ENCODE measurements at places on chromosomes 13 and 19. TPM values are rescaled to one million over a fixed set of nuclear protein-coding genes. Genes with fewer than 3 reads are reported as not detected.

- H3K27ac ChIP-seq, result no peak overlapping the region
- peaks cover 2% of the 10 kb centered on the region for H3K36me3 ChIP-seq
- no peaks in the 10 kb centered on the region for H3K4me1 ChIP-seq
- H3K27me3 ChIP-seq, result no peaks in the 10 kb centered on the region
- no peak overlapping the region for H3K4me3 ChIP-seq
These were observed 13.9 kb downstream of the TFDP1 start for GRCh38 chr13:113598481-113598880.

- H3K4me1 ChIP-seq, result no peaks in the 10 kb centered on the region
- H3K27ac ChIP-seq, result no peak overlapping the region
- no peak for DNase-seq
These were observed 302.6 kb downstream of the PCDH9 start for GRCh38 chr13:66927562-66927961.

- no peak overlapping the region for H3K4me3 ChIP-seq
- H3K36me3 ChIP-seq, result peaks cover 1% of the 10 kb centered on the region
- no peak overlapping the region for H3K27ac ChIP-seq
- no peaks in the 10 kb centered on the region for H3K4me1 ChIP-seq
These were observed 130.6 kb downstream of the DLEU7 start for GRCh38 chr13:50712881-50713280.

- H3K36me3 ChIP-seq, result no peaks in the 10 kb centered on the region
- H3K4me3 ChIP-seq, result no peak overlapping the region
- H3K4me1 ChIP-seq, result no peaks in the 10 kb centered on the region
- H3K27ac ChIP-seq, result no peak overlapping the region
- no peak for DNase-seq
These were observed 32.2 kb upstream of the TM9SF2 start for GRCh38 chr13:99469041-99469440.

DNA sequence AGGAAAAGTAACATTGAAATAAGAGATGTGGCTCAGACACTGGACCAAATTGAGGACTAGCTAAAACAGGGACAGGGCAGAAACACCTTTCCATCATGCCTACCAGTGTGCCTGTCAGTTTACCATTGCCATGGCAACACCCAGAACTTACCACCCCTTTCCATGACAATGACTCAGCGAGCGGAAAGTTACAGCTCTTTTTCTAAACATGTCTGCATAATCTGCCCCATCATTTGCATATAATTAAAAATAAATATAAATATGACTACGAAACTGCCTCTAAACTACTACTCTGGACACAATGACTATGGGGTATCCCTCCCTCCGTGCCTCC lies 96.0 kb downstream of the UBL3 start:
- H3K4me1 ChIP-seq, result no peaks in the 10 kb centered on the region
- peak; percentile 21 for DNase-seq
- no peak overlapping the region for H3K4me3 ChIP-seq
- H3K36me3 ChIP-seq, result no peaks in the 10 kb centered on the region

GRCh38 chr19:4267101-4267900 lies 11.8 kb upstream of the SHD start:
- no peak overlapping the region for H3K4me3 ChIP-seq
- peak; percentile 70 for DNase-seq
- H3K4me1 ChIP-seq, result no peaks in the 10 kb centered on the region
- H3K27me3 ChIP-seq, result no peaks in the 10 kb centered on the region
- H3K36me3 ChIP-seq, result peaks cover 2% of the 10 kb centered on the region

GRCh38 chr13:36006894-36007675 lies 124.1 kb downstream of the DCLK1 start:
- no peak overlapping the region for H3K27ac ChIP-seq
- H3K27me3 ChIP-seq, result no peaks in the 10 kb centered on the region
- H3K36me3 ChIP-seq, result no peaks in the 10 kb centered on the region

GRCh38 chr13:20997301-20998161 lies 63.9 kb downstream of the LATS2 start:
- no peaks in the 10 kb centered on the region for H3K27me3 ChIP-seq
- peaks cover 5% of the 10 kb centered on the region for H3K36me3 ChIP-seq
- H3K27ac ChIP-seq, result peak overlapping the region; percentile 48
- DNase-seq, result no peak
- H3K4me3 ChIP-seq, result no peak overlapping the region

DNA sequence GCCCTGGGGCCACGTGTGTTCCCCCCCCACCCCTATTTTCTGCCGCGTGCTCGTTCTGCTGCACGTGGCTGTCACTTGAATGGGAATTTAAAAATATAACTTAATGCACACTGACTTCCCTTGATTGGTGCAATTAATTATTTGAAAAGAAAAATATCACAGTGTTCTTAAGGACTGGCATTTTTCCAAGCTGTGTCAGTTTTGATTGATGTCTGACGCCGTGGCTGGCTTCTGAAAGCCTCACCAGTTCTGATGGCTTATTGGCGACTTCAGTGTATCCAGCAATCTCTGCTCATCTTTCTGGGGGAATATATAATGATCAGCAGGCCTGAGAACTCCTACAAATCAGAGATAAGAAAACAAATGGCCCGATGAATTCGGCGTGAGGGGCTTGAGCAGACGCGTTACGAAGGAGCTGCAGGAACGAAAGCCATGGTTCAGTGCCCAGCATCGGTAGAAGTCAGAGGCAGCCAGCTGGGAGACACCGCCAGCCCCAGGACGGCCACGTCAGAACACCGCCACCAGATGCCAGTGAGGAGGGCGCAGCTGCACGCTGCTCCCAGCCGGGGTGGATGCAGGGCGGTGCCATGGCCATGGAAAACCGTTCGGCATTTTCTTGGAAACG lies 111.2 kb downstream of the KDM4B start:
- H3K4me3 ChIP-seq, result no peak overlapping the region
- H3K36me3 ChIP-seq, result 0 out of 2 replicates have a peak, but pooled peaks cover 2% of the 10 kb centered on the region
- no peak overlapping the region for H3K27ac ChIP-seq
- no peak for DNase-seq

DNA sequence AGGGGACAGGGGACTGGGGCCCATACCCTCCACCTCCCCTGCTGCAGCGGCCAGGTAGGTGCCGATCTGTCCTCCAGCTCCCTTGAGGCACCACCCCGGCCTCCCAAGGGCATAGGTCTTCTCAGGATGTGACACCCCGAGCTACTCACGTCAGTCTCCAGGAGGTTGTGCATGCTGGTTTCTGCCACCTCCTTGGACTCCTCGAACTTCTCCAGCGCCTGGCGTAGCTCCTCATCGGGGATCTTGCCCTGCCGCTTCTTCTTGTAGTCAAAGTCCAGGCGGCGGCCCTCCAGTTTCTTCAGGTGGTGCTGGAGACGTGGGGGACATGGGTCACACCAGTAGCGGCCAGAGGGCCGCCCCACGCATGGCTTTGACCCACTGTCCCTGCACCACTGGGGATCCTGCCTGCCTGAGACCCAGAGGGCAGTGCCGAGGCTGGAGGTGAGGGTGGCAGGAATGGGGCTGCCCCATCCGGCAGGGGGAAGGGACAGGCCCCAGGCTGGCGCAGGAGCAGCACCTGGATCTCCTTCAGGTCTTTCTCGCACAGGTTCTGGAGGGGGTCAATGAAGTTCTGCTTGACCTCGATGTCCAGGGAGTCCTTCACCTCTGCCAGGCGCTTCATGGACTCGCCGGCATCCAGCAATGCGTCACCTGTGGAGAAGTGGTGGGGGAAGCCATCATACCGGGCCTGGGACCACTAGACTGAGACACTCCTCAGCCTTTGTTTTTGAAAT lies 20.4 kb downstream of the MPND start:
- no peak for DNase-seq
- H3K27me3 ChIP-seq, result no peaks in the 10 kb centered on the region
- H3K4me1 ChIP-seq, result 0 out of 2 replicates have a peak, but pooled peaks cover 4% of the 10 kb centered on the region
- peak overlapping the region; percentile 48 for H3K27ac ChIP-seq
- H3K4me3 ChIP-seq, result no peak overlapping the region

DNA sequence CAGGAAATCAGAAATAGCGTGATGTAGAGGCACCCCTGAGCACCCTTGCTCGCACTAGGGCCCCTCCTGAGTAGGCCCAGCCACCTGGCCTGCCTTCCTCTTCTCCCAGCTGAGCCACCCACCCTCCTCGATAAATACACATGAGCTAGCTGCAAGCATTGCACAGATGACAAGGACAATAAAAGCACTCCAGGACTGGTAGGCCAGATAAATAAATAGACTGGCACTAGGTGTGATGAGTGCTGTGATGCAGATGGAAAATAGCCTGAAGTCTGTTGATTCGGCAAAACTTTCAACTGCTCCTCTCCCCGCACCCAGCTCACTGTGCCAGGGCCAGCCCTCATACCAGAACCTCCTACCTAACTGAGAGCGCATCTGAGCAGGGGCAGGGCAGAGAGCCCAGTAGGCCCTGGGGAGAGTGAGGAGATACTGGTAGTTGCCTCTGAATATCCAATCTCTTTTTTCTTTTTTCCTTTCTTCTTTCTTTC lies 54.5 kb upstream of the GPI start:
- no peaks in the 10 kb centered on the region for H3K27me3 ChIP-seq
- 0 out of 2 replicates have a peak, but pooled peaks cover 2% of the 10 kb centered on the region for H3K36me3 ChIP-seq
- no peak for DNase-seq
- H3K4me3 ChIP-seq, result no peak overlapping the region
- no peaks in the 10 kb centered on the region for H3K4me1 ChIP-seq

- H3K27ac ChIP-seq, result no peak overlapping the region
- DNase-seq, result peak; percentile 75
- H3K36me3 ChIP-seq, result no peaks in the 10 kb centered on the region
- H3K4me3 ChIP-seq, result no peak overlapping the region
- H3K27me3 ChIP-seq, result no peaks in the 10 kb centered on the region
These were observed 34.4 kb downstream of the CCDC70 start for GRCh38 chr13:51895906-51896888.

- no peaks in the 10 kb centered on the region for H3K27me3 ChIP-seq
- H3K4me1 ChIP-seq, result peaks cover 33% of the 10 kb centered on the region
- H3K27ac ChIP-seq, result peak overlapping the region; percentile 86
- peak; percentile 57 for DNase-seq
These were observed 2.4 kb downstream of the TEX101 start for GRCh38 chr19:43416951-43417623.

GRCh38 chr13:55159765-55160164 lies 1981.0 kb upstream of the PRR20A start:
- no peak overlapping the region for H3K4me3 ChIP-seq
- no peak for DNase-seq
- no peaks in the 10 kb centered on the region for H3K36me3 ChIP-seq
- H3K4me1 ChIP-seq, result no peaks in the 10 kb centered on the region
- H3K27ac ChIP-seq, result no peak overlapping the region

DNA sequence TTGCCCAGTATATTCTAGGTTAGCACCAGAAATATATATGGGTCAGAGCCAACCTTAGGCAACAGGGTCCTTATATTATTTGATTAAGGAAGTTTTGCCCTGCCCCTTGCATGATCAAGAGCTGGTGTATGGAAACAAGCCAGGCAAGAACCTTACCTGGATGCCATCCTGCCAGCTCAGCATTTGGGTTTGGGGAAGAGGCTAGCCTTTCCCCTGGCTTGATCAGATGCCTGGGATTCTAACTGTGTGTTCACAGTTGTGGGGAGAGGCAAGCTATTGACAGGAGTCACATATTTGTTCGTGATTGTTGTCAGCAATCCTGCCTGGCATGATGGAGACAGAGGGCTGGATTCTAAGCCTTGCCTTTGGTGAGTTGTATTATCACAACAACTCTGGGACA lies 260.0 kb upstream of the DACH1 start:
- H3K4me3 ChIP-seq, result no peak overlapping the region
- H3K27me3 ChIP-seq, result no peaks in the 10 kb centered on the region
- no peaks in the 10 kb centered on the region for H3K36me3 ChIP-seq
- H3K27ac ChIP-seq, result no peak overlapping the region

The CYP2F1 gene
- total RNA-seq, result not detected

The ADGRE3 gene
- not detected for total RNA-seq

The YJEFN3 gene
- 8.1 TPM for total RNA-seq

The CD79A gene
- not detected for total RNA-seq

The PPM1N gene
- 1.2 TPM for total RNA-seq

All from Caco-2 (cell line).